ENCODE measurements at places on chromosomes 7 and 10.
A peak's percentile ranks its signal among the peaks of the same experiment; 100 is the strongest.

DNA sequence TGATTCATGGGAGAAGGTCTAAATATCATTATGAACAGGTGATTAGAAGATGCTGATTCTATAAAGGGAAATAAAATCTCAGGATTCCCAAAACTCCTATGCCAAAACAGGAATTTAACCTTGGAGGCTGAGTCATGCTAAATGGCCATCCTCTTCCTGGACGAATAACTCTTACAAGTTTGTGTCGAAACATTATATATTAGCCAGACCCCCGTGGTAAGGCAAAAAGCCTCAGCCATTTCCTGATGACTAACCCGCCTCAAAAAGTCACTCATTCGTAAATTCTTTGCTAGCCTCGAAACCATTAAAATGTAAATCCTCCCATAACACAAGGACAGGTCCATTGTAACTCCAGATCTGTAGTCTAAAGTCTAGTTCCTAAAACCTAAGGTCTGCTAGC, 32.0 kb downstream of the CUL2 start:
- peak; percentile 92 for DNase-seq

GRCh38 chr10:11144626-11145494, 127.2 kb downstream of the CELF2 start:
- no peak for DNase-seq

- no peak for DNase-seq
These were observed 23.4 kb downstream of the UROS start for GRCh38 chr10:125799451-125800182.

DNA sequence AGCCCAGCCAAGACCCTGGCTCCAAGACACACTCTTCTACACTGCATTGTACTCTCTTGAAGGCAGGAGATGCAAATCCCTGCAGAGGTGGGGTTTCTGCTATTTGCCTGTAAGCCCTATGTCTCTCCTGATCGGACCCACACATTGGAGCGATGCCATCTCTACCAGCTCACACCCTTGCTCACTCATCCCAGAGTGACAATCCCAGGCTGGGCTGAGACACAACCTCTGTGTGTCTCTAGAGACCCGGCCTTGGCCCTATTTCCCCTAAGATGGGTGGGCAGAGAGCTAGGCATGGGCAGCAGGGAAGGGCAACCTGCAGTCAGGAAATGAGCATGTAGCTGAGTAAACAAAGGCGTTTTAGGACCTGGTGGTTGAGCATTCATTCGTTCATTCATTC, 25.6 kb downstream of the CCDC3 start:
- no peak for DNase-seq

GRCh38 chr10:90701428-90701827, 156.4 kb downstream of the HTR7 start:
- no peak for DNase-seq

DNA sequence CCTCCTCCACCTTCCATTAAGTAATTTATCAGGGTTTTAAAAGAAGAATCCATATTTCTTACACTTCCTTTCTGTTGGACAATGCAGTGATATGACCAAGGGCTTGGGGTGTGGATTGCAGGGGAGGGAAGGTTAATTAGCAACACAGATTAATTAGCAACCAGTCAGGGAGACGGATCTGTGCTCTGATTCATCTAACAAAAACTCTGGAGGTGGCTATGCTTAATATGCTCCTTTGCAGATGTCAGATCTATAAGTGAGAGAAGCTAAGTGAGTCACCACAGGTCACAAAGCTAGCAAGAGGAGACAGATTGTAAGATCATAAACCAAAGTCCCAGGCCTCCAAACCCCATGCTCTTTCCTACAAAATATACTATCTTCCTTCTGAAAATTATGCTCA, 178.8 kb upstream of the ITGB1 start:
- DNase-seq, result no peak

- no peak for DNase-seq
These were observed 10.9 kb upstream of the AOAH start for GRCh38 chr7:36735172-36735571.

GRCh38 chr10:69938541-69938991, 114.1 kb upstream of the MACROH2A2 start:
- no peak for DNase-seq

GRCh38 chr7:131166066-131166465, 161.6 kb upstream of the MKLN1 start:
- DNase-seq, result peak; percentile 12

- DNase-seq, result no peak
These were observed 133.2 kb downstream of the NRP1 start for GRCh38 chr10:33201056-33201780.

- DNase-seq, result no peak
These were observed 10.2 kb downstream of the CPA1 start for GRCh38 chr7:130390486-130390885.

GRCh38 chr7:144416341-144416740, 12.8 kb upstream of the NOBOX start:
- DNase-seq, result no peak

DNA sequence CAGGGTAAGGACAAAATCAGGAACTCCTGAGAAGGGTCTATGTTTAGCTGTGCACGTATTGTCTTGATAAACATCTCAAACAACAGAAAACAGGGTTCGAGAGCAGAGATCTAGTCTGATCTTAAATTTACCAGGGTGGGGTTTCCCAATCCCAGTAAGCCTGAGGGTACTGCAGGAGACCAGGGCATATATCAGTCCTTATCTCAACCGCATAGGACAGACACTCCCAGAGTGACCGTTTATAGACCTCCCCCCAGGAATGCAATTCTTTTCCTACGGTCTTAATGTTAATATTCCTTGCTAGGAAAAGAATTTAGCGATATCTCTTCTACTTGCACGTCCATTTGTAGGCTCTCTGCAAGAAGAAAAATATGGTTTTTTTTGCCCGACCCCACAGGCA, 35.5 kb downstream of the VIM start:
- DNase-seq, result no peak

- DNase-seq, result no peak
These were observed 39.7 kb downstream of the KDM7A start for GRCh38 chr7:140137078-140137477.

- DNase-seq, result no peak
These were observed 47.7 kb upstream of the BICC1 start for GRCh38 chr10:58464956-58465355.

DNA sequence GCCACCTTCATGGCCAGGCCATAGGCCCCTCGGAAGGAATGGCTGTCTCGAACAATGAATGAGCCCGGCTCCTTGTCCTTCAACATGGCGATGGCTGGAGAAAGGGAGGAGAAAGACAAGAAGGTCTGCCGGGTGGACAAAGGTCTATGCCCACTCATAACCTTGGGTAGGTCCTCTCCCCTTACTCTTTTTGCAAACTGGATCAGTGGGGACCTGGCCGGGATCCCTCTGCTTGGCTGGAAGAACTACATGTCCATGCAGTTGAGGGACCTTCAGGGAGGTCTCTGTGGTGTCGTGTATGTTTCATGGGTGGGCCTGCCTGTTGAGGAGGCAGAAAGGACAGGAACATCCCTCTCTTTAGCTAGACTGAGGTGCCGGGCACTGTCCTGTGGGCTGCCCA, 284.8 kb downstream of the TNS3 start:
- no peak for DNase-seq

DNA sequence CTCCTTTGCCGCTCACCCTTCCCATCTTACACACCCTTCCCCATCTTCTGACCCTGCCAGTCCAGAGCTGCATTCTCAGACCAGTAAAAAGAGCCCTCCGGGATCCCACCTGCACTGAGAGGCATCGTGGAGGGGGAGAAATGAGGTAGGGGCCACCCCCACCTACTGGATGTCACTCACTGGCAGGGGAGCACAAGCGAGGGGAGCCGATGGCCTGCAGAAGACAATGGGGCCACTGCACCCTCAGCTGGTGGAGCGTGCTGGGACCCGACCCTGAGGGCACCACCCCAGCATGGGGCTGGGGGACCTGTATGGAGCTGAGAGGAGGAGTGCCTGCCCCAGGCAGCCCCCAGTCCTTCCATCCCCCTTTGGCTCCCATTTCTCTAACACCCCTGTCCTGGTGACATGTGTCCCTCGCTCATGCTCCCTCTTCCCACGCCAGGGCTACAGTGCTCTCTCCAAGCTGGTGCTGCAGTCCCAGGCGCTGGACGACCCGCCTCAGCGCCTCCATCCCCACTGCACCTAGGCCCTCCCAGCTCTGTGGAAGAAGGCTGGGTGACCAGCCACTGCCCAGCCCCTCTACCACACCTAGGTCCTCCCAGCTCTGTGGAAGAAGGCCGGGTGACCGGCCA, 49.8 kb downstream of the RASGEF1A start:
- no peak for DNase-seq

GRCh38 chr7:35529713-35530112, 165.2 kb downstream of the HERPUD2 start:
- no peak for DNase-seq

- DNase-seq, result no peak
These were observed 239.6 kb downstream of the SKAP2 start for GRCh38 chr7:26624839-26625238.

GRCh38 chr7:28551331-28551730, 139.0 kb downstream of the CREB5 start:
- DNase-seq, result no peak

DNA sequence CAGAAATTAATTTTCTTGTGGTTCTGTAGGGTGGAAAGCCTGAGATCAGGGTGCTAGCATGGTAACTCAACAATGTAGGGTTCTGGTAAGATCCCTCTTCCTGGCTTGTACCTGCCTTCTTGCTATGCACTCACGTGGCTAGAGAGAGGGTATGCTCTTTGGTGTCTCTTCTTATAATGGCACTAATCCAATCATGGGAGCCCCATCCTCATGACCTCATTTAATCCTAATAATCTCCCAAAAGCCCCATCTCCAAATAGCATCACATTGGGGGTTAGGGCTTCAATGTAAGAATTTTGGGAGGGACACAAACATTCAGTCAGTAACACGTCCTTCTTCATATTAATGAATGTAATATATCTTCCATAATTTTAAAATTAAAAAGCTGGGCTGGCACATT, 39.6 kb upstream of the FAM133B start:
- no peak for DNase-seq

DNA sequence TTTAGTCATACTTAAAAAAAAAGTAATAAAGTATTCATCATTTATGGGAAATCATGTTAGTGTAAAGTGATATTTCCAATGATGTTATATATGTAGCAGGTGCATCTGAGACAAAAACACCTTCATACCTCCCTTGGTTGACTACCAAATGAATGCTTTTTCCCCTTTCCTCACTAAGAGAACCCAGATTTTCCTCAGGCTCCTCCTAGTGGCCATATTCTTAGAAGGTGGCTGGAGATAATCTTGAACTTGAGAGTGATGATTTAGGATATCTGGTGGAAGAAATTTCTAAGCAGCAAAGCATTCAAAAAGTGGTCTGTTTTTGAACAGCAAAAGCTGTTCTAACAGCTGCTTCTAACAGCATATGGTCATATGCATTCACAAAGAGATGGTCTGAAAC, 16.8 kb upstream of the DNAH11 start:
- peak; percentile 4 for DNase-seq

- DNase-seq, result peak; percentile 26
These were observed 98.7 kb upstream of the NPTX2 start for GRCh38 chr7:98518159-98518947.

DNA sequence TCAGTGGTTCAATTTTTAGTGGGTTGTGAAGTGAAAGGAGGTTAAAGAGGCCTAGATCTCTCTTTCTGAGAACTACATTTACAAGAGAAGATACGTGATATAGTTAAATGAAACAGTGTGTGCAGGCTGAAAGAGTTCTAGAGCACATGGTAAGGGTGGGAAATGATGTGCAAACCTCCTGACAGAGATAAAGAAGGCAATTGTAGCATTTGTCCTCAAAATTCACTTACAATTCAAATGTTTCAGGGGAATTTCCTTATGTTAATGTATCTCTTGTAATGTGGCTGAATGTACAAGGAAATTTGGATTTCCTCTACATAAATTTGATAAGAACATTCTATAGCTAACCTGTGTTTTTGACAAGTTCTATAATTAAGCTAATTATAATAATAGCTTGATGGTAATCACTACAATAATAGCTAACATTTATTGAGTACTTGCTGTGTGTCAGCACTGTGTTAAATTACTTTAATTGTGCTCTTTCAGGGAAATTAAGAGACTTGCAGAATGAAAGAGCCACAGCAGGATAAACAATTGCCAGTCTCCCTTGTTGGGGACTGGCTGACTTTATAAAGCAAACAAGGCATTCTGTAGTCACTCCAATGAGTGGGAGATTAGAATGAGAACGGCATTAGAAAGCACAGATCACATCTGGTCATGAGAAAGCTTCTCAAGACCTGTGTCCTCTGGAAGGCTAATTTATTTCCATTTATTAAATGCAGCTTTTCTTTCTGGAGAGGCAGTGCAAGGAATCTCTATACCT, 139.7 kb upstream of the TMEM72 start:
- DNase-seq, result no peak

- peak; percentile 66 for DNase-seq
These were observed 28.0 kb upstream of the CABCOCO1 start for GRCh38 chr10:61634746-61635145.

DNA sequence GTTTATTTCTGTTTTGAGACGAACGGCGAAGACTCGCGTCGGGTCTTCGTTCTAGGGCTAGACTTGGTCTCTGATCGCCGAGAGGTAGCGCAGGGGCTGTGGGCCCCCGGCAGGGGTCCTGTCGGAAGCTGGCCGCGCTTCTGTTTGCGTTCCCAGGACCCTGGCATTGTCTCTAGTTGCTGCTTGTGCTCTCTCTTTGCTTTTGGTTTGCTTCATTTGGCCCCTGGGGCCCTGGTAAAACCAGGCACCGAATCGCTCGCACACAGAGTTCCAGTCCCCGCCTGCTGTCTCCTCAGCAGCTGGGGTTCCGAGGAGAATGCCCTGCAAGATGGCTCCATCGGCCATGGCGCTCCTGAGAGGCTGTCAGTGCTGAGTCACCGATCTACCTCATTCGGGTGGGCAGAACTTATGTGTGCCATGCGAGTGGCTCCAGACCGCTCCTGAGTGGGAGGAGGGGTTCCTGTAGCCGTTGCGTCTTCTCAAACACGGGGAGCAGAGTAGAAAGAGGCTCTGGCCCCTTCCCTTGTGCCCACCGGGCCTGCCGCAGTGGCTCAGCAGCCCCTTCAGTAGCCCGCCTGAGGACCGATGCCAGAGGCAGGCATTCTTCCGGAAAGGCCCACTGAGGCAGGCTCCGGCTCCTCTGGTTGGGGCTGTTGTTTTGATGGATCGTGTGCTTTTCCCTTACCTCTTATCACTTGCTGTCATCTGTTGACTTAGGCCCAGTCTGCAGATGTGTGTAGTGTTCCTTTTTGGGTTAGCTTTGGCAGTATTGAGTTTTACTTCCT, 826 bp downstream of the CHPF2 start:
- DNase-seq, result peak; percentile 79

DNA sequence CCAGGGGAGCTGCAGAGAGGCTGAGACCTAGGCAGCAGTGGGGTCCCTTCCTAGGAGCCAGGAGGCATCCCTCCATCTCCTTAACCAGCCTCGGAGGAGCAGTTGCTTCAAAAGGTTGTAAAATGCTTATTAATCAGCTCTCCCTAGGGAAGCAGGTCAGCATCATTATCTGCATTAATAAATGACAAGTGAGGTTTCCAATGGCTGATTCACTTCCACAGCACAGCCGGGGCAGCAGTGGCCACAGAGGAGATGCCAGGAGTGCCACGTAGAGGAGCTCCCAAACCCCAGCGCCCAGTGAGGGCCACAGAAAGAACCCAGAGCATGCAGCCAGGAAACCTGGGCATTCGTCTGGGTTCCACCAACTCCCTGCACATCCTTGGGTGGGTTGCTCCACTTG, 8.2 kb upstream of the NPFFR1 start:
- no peak for DNase-seq

Data from cardiac fibroblast (primary cell).